ENCODE measurements at places on chromosomes 7 and 10.

- DNase-seq = peak; percentile 94
These were observed at the start of gene NDUFB8 for GRCh38 chr10:100529475-100530298. NDUFB8 (minus strand) TSS chr10:100529871; CDS start chr10:100529851, 20 bp downstream.

DNA sequence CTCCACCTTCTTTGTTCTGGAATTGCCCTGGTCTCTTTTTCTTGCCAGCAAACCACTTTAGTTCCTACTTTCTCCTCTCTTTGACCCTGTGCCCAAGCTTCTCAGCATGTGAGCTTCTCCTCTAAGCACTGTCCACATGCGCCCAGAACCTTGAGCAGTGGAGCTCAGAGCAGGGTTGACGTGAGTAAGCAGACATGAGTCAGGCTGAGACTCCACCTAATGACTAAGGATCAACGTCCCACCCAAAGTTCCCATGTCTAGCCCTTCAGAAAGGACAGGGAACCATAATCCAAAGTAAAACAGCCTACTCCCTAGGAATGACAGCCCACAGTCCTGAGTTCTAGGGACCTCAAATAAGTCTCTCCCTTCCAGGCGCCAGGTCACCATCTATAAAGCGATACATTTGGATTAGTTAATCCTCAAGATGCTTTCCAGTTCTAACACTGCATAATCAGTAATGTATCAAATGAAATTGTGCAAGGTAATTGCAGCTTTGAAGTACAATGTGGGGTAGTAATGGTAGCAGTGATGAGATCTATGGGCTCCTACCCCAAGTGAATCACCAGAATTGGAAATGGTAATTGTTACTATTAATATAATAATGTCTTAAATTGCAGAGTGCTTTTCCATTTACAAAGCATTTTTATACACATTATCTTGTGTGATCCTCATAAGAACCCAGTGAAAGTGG, 44.5 kb downstream of the KCNMA1 start:
- DNase-seq = no peak

DNA sequence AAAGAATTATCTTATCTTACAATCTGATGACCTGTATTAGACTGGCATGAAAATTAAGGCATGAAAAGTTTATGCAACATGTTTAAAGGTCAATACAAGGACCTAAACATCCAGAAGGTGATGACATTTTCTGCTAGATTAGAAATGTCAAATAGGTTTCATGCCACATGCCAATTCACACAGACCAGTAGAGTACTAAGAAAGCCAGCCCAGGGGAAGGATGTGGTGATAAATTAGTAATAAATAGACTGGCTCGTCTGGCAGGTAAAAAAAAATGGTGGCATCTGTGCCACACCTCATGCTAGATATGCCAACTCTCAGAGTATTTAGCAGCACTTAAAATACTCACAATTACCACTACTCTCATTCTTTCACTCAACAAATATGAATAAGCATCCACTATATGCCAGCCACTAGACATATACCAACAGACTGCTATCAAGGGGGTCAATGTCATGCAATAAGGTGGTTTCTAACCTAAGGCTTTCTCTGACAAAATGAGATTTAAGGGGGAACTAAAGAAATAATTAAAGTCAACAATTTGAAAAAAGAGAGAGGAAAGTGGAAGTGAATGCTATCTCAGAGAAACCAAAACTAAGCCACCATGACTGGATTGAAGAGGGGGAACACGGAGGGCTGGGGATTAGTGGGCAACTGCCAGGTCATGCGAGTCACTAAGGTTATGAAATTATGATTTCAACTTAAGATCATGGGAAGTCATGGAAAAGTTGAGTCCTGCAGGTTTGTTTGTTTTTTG, 83.5 kb downstream of the SGMS1 start:
- no peak for DNase-seq

DNA sequence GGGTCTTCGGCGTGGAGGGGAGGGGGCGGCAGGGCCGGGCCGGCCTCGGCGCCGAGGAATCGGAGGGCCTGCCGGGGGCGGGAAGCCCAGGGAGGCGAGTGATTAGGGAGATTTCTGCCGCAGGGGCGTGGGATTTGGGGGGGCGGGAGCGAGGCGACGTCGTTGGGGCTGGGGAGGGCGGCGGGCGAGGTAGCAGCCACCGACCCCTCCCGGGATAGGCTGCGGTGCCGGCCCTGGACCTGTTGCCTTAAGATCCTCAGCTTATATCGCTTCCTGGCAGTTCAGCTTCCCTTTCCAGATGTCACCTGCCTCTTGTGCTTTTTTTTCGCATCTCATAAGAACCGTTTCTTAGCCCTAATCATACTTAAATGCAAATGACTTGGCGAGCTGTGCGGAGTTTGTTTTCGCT, 655 bp downstream of the LMTK2 start:
- no peak for DNase-seq

GRCh38 chr7:138354066-138354465, 106.0 kb upstream of the TRIM24 start:
- DNase-seq = no peak

DNA sequence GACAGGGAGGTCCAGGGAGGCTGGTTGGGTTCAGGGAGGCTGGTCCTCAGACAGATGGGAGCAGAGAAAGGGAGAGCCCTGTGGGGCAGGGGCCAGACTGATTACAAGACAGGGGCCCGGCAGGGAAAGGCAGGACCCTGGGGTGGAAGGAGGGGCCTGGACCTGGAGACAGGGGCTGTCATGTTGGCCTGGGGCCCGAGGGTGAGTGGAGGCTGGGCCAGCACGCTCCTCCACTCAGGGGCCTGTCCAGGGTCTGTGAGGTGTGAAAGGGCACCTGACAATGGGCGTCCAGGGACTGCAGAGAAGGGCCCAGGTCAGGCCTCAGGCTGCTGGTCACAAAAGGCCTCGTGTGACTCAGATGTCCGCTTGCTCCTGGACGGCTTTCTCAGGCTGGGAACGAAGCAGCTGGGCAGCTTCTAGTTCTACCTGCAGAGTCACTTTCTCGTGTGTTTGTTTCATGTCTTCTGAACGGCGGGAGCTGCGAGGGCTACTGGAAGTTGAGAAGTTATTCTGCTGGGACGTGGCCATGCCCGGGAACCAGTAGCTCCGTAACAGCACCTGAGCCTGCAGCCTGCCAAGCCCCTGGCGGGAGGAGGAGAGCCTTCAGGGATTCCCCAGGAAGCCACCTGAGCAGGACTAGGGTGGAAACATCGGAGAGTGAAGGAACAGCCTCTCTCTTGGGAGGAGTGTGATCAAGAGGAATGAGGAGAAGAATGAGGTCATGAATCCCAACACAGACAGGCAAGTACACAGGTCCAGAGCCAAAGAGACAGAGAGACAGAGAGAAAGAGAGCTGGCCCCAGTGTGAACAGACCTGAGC, 65.8 kb downstream of the KLF6 start:
- no peak for DNase-seq

DNA sequence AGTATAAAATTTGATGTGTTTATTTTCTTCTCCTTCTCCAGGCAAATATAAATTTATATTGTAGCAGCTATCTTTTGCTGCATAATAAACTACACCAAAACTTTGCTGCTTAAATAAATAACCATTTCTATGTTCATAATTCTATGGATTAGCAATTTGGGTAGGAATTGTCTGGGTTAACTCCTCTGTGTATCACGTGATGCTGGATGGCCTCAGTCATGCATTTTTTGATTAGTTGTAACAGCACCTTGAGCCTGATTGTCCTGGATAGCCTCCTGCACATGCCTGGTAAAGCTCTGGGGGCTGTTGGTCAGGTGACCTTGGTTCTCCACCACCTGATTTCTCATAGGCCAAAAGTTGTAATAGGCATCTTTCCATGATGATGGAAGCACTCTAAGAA, 572.9 kb downstream of the ETV1 start:
- no peak for DNase-seq

- no peak for DNase-seq
These were observed 121.0 kb downstream of the HIP1 start for GRCh38 chr7:75617634-75618234.

- no peak for DNase-seq
These were observed 77.0 kb upstream of the GSDME start for GRCh38 chr7:24834128-24834798.

DNA sequence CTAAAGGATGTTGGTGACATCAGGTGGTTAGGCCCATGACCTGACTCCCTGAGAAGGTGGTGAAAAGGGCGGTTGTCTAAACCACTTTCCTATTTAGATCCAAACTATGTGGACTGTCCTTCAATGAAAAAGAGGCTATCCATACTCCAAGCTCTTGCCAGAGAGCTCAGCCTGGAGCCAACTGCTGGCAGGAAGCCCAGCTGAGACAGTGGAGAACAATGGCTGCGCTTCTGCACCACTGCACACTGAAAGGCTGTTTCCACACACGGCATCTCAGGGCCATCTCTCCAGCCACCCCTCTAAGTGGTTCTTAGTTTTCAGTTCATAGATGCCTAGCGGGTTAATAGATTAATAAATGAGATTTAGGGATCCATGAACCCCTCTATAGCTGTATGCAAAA, 488.8 kb upstream of the ZMIZ1 start:
- peak; percentile 87 for DNase-seq

GRCh38 chr7:133061357-133061756, 20.5 kb downstream of the CHCHD3 start:
- DNase-seq = no peak

- no peak for DNase-seq
These were observed 95.3 kb downstream of the LRRC4 start for GRCh38 chr7:127935847-127936376.
